ENCODE measurements at places on chromosomes 3 and 15. TPM values are rescaled to one million over a fixed set of nuclear protein-coding genes. Genes with fewer than 3 reads are reported as not detected.

UBA7 gene
- total RNA-seq, result 54.4 TPM

ZNF639 gene
- total RNA-seq, result 44.4 TPM

ONECUT1 gene
- total RNA-seq, result not detected

CCDC39 gene
- not detected for total RNA-seq

PFKFB4 gene
- 62.5 TPM for total RNA-seq

POC1A gene
- total RNA-seq, result 7.4 TPM

TICRR gene
- total RNA-seq, result 1.7 TPM

All from smooth muscle cell of the pulmonary artery (primary cell).